Right lobe of liver (tissue), 6 donors: ENCODE measurements at places on chromosomes 5 and 9. TPM values are rescaled to one million over a fixed set of nuclear protein-coding genes. Genes with fewer than 3 reads are reported as not detected.

The PPIC gene
- total RNA-seq: 9.7 TPM

The GRIN1 gene
- total RNA-seq: not detected

The ANGPTL2 gene
- 5.5 TPM for total RNA-seq

DNA sequence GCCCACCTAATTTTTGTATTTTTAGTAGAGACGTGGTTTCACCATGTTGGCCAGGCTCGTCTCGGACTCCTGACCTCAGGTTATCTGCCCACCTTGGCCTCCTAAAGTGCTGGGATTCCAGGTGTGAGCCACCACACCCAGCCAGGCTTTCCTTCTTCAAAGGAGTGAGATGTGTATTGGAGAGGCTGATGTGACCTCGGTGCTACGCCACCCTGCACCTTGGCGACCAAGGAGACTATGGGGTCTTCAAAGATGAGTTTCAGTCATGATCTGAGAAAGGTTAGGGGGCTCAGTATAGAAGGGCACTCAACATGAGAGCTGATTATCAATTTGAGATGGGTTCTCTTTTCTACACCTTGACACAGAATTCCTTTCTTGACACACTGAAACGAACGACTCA, 284.2 kb upstream of the WWC1 start:
- DNase-seq: no peak

GRCh38 chr9:905906-906305, 64.4 kb downstream of the DMRT1 start:
- no peak for DNase-seq
